ENCODE measurements at places on chromosomes 1 and 21.

DNA sequence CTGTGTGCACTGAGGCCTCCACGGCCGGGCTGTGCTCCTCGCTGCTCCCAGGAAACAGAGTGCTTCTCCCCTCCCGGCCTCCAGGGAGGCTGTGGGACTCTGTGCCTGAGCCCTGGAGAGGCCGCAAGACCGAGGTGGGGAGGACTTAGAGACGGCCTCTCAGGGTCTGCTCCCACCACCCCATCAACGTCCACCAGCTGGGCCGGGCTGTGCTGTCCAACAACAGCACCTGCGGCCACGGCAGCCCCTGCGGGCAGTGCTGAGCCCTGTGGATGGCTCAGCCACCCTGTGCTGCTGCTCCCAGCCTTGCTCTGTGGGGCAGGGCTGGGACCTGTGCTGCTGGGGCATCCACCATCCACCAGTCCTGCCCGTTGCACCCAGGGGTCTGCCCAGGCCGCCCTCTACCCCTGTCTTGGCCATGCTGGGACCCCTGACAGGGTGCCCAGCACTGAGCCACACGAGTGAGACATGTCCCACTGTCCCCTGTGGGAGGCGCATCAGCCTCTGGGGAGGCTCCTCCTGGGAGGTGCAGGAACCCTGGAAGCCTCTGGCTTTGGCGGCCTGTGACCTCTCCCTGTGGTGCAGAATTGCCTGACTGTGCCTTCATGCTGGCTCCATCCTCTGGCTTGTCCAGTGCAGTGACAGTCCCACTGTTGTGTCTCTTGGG lies 31.2 kb upstream of the LRRC3 start:
- DNase-seq = no peak

DNA sequence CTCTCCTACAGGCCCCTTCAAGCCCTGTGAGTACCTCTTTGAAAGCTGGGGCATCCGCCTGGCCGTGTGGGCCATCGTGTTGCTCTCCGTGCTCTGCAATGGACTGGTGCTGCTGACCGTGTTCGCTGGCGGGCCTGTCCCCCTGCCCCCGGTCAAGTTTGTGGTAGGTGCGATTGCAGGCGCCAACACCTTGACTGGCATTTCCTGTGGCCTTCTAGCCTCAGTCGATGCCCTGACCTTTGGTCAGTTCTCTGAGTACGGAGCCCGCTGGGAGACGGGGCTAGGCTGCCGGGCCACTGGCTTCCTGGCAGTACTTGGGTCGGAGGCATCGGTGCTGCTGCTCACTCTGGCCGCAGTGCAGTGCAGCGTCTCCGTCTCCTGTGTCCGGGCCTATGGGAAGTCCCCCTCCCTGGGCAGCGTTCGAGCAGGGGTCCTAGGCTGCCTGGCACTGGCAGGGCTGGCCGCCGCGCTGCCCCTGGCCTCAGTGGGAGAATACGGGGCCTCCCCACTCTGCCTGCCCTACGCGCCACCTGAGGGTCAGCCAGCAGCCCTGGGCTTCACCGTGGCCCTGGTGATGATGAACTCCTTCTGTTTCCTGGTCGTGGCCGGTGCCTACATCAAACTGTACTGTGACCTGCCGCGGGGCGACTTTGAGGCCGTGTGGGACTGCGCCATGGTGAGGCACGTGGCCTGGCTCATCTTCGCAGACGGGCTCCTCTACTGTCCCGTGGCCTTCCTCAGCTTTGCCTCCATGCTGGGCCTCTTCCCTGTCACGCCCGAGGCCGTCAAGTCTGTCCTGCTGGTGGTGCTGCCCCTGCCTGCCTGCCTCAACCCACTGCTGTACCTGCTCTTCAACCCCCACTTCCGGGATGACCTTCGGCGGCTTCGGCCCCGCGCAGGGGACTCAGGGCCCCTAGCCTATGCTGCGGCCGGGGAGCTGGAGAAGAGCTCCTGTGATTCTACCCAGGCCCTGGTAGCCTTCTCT lies 23.5 kb downstream of the UBE2T start:
- DNase-seq = no peak

DNA sequence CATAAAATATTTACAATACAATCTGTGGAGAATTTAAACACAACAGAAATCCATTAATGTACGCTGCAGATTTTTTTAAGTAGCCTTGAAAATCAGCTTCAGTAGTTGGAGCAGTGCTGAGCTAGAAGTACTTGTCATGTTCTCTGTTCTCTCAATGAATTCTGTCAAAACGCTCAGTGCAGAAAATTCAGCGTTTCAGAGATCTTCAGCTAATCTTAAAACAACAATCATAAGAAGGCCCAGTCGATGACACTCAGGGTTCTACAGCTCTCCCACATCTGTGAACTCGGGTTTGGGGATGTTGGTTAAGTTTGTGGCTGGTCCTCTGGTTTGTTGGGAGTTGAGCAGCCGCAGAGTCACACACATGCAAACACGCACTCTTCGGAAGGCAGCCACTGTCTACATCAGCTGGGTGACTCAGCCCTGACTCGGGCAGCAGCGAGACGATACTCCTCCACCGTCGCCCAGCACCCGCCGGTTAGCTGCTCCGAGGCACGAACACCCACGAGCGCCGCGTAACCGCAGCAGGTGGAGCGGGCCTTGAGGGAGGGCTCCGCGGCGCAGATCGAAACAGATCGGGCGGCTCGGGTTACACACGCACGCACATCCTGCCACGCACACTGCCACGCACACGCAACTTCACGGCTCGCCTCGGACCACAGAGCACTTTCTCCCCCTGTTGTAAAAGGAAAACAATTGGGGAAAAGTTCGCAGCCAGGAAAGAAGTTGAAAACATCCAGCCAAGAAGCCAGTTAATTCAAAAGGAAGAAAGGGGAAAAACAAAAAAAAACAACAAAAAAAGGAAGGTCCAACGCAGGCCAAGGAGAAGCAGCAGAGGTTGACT lies 161.2 kb downstream of the RUNX1 start:
- peak; percentile 78 for DNase-seq

- DNase-seq = peak; percentile 86
These were observed 1.6 kb downstream of the COL11A1 start for GRCh38 chr1:103106426-103107341.

- DNase-seq = no peak
These were observed 19.4 kb downstream of the ACOT7 start for GRCh38 chr1:6373961-6374720.

GRCh38 chr1:188170411-188170810 lies 1341.7 kb downstream of the PLA2G4A start:
- DNase-seq = no peak

- DNase-seq = no peak
These were observed 40.1 kb upstream of the RD3 start for GRCh38 chr1:211532088-211532444.

- no peak for DNase-seq
These were observed 207.0 kb downstream of the SIPA1L2 start for GRCh38 chr1:232422898-232423297.

DNA sequence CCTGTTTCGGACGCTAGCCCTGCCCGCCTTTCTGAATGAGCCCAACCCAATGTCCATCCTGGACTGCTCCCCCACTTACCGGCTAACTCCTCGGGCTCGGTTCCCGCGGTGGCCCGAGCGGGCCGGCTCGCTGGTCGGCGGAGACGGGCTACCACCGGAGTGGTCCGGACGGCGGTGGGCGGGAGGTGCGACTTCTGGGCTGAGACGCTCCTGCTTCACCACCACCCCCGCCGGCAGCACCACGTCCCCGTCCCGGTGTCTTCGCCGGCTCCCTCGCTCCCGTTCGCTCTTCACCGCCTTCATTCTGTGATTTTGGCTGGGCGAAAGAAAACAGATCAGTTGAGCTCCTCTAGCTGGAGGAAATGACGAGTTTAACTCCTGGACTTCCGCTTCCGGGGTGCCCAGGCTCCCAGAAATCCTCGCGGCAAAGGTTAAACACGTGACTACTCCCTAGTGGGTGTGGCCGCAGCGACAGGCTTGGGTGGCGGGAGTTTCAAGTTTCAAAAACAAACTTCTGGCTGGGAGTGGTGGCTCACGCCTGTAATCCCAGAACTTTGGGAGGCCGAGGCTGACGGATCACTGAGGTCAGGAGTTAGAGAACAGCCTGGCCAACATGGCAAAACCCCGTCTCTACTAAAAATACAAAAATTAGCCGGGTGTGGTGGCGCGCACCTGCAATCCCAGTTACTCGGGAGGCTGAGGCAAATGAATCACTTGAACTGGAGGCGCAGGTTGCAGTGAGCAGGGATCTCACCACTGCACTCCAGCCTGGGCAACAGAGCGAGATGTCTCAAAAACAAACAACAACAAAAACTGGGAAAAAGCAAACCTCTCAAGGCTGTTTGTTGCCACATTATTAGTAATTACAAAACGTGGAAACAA lies at the start of gene SNIP1:
Gene SNIP1, minus strand, starts transcription at position 367 of the 882 bp plus-strand sequence. Its CDS starts 64 bp downstream, at position 303.
- DNase-seq = peak; percentile 98

- DNase-seq = no peak
These were observed 556.2 kb upstream of the CHRM3 start for GRCh38 chr1:238830036-238830611.

GRCh38 chr21:24096651-24097050 lies 1510.6 kb downstream of the MRPL39 start:
- no peak for DNase-seq

DNA sequence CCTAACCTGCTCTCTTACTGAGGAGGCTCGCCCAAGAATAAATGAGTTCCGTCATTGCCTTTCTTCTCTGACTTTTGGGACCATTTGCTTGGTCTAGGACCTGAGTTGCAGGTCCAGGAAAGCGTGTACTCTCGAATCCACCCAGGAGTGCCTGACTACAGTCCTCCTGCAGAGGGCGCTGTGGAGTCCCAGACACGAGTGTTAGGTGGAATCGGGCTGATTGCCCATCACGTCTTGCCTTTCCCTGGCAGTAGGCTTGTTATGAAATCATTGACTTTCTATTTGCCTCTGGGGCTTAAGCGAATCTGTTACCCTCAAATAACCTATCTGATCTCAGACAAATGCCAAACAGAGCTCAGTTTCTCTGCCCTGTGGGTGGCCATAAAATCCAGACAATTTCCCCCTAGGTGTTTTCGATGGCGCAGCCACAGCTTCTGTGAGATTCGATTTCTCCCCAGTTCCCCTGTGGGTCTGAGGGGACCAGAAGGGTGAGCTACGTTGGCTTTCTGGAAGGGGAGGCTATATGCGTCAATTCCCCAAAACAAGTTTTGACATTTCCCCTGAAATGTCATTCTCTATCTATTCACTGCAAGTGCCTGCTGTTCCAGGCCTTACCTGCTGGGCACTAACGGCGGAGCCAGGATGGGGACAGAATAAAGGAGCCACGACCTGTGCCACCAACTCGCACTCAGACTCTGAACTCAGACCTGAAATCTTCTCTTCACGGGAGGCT lies at the start of gene IL20:
Gene IL20, plus strand, starts transcription at position 685 of the 733 bp plus-strand sequence. CDS start 230 bp downstream, outside the sequence.
- peak; percentile 10 for DNase-seq

- DNase-seq = peak; percentile 11
These were observed 227.6 kb upstream of the C1orf174 start for GRCh38 chr1:4127592-4128140.

- DNase-seq = peak; percentile 92
These were observed 6.5 kb downstream of the CACHD1 start for GRCh38 chr1:64476251-64476952.

DNA sequence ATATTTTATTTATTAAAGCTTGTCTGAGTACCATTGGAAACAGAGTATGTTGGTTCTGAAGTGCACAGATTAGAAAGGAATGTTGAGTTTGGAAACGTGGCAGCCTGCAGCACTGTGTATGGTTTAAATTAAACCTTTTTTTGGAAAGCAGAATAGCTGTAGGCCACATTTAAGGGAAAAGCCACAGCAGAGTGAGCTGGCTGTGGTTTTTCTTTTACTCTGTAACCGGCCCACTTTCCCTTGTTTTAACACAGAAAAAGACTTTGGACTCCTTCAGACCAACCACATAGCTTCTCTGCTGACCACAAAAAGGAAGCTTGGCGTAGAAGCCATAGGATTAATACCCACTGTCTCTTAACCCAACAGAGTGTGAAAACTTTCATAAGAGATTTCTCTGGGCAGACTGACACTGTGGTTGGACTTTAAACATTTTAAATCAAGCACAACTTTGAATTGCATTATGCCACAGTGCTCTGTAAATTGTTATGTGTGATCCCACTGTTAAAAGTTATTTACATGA lies 75.2 kb downstream of the NFIA start:
- peak; percentile 90 for DNase-seq

DNA sequence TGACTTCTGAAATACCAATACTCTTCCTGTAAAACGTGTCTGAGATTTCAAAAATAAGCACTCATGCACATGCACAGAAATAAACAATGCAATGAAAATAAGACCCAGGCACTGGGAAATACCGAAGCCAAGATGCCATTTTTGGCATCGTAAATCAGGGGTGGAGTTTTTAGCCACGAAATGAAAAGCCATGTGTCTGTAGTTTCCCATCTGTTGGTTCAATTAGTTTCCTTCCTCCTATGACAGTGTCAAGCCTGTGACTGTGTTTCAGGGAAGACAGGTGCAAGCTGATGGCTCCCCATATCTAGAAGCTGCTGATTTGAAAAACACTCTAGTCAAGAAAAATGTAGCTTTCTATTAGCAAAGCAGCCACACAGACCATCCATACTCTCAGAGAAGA lies 480.4 kb upstream of the CAMK1G start:
- DNase-seq = no peak

DNA sequence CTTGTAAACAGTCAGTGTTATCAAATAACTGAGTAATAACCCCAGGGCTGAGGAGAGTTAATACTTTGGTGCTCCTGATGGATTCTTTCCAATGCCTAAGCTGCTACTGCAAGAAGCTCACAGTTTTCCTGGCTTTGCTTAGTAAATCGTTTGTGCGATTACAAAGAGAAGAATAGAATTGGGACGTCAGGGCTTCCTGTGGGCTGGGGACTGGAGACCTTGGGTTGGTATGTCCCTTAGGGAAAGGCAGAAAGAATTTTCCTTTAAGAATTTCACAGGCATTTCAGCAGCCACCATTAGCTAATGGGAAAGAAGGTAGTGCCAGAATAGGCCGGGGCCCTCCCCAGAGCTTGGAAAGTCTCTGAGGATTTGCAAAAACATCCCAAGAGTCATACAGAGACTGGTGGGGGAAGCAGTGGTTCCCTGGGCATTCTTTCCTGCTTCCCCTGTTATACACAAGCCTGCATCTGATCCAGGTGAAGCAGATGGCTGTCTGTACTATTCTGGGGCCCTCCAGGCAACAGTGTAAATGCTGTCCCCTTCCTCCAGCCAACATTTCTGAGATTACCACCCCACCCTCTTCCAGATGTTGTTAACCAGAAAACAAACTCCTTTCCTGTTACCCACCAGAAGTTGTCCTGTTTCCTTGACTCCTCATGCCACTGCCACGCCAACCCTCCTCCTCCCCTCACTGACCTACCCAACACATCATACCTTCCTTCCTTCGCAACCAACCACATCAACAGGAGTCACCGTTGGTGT lies 40.2 kb downstream of the PLXNA2 start:
- peak; percentile 76 for DNase-seq

DNA sequence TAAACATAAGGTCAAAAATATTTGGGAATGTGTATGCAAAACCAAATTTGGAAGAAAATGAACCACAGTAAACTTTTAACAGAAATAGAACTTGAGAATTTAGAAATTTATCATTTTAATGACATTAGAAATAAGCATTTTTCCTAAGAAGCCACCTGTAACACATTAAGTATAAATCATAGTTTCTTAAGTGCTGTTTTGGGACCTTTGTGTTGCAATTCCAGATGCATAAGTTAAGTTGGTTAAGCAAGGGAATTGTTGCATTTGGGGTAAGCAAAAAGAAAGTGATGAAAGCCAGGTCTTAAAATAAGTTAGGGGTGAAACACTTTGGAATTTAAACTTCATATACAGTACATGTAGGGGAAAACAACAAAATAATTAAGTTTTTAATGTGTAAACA lies 49.8 kb downstream of the CDKN2C start:
- no peak for DNase-seq

Data from umbilical cord (tissue), 2 donors.